Activated CD8-positive, alpha-beta memory T cell treated with anti-CD3 and anti-CD28 coated beads, Interleukin-2, amount 10 ng/mL, durations not matched to agents 7 days and 5 days (primary cell): ENCODE measurements at places on chromosomes 2 and 18.

GRCh38 chr2:167944825-167945659, 302.4 kb downstream of the STK39 start:
- no peaks in the 10 kb centered on the region for H3K36me3 ChIP-seq
- H3K27ac ChIP-seq = no peak overlapping the region
- peaks cover 11% of the 10 kb centered on the region for H3K27me3 ChIP-seq
- no peak overlapping the region for H3K4me3 ChIP-seq
- no peak for DNase-seq

DNA sequence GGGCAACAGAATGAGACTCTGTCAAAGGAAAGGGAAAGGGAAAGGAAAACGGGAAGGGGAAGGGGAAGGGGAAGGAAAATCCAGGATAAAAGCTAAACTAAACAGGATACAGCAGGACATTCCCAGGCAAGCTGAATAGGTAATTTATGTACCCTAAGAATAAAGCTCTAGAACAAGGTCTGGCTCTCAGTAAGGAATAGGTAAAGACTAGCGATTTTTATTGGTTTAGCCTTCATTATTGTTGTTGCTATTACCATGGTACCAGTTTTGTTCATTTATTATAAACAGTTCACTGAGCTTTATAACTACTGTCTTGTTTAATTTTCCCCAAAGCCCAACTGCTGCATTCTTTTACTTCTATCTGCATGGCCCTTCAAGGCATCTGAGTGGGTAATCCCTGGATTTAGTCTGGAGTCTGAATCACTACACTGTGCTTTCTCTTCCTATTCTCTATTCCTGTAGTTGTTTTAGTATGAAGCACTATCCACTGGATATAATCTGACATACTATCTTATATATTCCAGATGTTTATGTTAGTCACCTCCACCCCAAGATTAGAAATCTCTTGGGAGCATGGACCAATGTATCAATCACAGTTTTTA, 127.1 kb upstream of the TANK start:
- H3K4me3 ChIP-seq = no peak overlapping the region
- H3K27ac ChIP-seq = no peak overlapping the region
- H3K4me1 ChIP-seq = peaks cover 5% of the 10 kb centered on the region
- DNase-seq = no peak

DNA sequence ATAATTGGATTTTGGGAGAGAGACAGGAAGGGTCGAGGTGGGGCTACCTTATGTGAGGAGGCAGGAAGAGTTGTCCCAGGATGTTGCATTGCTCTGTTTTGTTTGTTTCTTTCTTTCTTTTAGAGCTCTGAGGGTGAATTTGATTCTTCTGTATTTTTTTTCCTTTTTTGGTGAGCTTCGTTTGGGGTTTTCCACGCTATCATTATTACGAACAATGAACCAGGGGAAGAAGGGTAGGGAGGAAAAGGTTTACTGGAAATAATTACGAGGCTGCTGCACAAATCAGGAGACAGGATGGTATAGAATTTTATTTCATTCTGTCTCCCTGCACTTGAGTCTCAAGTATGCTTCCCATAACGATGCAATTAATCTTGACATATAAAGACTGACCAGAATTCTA, 51.4 kb upstream of the ZNF516 start:
- no peaks in the 10 kb centered on the region for H3K36me3 ChIP-seq
- H3K4me1 ChIP-seq = no peaks in the 10 kb centered on the region
- no peak overlapping the region for H3K4me3 ChIP-seq
- DNase-seq = no peak

DNA sequence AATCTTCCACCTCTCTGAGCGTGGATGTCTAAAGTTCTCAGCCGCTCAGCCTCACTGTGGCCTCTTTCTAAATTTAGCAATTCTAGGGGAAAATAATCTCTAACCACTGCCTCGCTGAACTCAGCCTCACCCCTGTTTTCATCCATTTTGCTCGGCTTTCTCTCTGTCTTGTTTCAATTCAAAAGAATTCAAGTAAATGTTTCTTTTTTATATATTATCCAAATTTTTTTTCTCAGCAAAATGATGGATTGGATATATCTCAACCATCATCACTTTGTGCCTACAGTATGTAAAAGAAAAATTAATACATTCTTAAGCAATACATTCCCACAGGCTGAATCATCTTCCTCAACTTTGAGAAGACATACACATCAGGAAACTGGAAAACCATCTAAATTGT, 24.0 kb upstream of the GALNT5 start:
- no peak for DNase-seq
- H3K36me3 ChIP-seq = no peaks in the 10 kb centered on the region
- no peaks in the 10 kb centered on the region for H3K4me1 ChIP-seq
- H3K4me3 ChIP-seq = no peak overlapping the region

DNA sequence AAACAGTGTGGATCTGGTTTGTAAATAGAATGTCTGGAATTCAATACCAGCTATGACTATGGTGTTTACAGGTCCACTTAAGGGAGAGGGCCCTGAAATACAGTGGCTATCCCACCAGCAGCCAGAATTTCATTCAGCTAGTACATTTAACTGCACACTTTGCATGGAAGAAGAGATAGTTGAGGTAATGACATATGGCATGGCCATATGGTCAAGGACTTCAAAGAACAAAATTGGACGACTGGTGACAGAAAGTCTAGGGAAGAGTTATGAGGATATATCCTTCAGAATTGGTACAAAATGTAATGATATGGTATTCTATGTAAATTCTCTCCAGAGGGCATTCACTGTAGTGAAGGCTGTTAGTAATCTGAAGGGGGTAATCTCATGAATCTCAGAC, 105.0 kb downstream of the IKZF2 start:
- DNase-seq = no peak
- no peak overlapping the region for H3K4me3 ChIP-seq
- no peak overlapping the region for H3K27ac ChIP-seq
- no peaks in the 10 kb centered on the region for H3K27me3 ChIP-seq
- no peaks in the 10 kb centered on the region for H3K4me1 ChIP-seq
- H3K36me3 ChIP-seq = peaks cover 9% of the 10 kb centered on the region

DNA sequence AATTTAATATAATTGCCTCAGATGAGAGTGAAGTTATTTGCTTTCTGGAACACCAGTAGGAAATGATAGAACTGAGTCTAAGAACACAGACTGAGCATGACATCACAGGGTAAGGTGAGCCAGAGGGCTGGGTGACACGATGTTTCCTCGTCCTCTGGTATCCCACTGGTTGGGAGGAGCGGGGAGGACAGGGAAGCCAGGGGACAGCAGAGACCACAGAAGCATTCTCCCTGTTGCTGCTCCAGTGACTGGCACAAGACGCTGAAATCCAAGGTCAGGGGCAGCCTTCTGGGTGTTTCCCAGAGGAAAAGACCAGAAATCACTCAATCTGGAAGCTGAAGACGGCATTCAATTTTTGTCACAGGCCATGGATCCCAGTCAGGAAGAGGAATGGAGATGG, 363.4 kb upstream of the SOX11 start:
- no peaks in the 10 kb centered on the region for H3K4me1 ChIP-seq
- H3K4me3 ChIP-seq = no peak overlapping the region
- no peak overlapping the region for H3K27ac ChIP-seq
